ENCODE measurements at places on chromosomes 5 and 9.

- no peak for DNase-seq
These were observed 340.3 kb upstream of the CD180 start for GRCh38 chr5:67536866-67537265.

DNA sequence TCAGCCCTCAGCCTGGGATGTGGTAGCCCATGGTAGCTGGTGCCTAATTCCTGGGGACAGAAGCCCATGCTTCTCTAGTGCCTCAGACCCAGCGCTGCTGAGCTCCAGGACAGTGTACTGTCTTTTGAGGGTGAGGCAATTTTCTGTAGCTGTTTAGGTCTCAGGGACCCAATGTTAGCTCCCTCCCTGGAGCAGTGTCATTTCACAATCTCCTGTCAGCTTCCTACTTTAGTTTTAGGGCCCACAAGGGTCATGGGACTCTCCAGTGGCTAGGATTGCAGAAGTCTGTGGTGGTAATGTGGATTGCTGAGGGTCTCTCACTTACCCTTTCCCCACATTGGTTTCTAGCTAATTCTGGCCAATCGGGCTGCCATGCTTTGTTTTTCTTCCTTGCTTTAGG is 67.7 kb upstream of the CCL21 start:
- no peak for DNase-seq

DNA sequence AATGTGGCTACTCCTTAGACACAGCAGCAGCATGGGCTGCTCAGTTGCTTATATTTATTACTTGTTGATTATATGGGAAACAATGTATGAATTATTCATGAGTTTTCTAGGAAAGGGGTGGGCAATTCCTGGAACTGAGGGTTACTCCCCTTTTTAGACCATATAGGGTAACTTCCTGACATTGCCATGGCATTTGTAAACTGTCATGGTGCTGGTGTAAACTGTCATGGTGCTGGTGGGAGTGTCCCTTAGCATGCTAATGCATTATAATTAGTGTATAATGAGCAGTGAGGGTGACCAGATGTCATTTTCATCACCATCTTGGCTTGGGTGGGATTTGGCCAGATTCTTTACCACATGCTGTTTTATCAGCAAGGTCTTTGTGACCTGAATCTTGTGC is 734.6 kb upstream of the PTPRD start:
- no peak for DNase-seq

DNA sequence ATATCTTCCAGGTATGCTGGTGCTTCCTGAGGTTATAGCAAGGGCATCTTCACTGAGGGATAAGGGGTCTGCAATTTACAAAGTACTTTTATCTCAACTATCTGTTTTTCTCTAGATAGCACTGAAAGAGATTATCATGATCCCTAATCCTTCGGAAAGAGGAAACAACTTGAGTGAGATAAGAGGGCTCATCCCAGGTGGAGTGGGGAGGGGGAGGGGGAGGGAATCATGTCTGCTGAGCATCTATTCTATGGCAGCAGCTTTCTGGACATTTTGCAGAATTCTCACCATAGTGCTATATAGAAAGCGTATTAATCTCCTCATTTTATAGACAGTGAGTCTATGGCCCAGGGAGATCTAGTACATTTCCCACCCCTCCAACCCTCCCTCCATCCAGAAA is 5.9 kb downstream of the TNFSF15 start:
- no peak for DNase-seq

DNA sequence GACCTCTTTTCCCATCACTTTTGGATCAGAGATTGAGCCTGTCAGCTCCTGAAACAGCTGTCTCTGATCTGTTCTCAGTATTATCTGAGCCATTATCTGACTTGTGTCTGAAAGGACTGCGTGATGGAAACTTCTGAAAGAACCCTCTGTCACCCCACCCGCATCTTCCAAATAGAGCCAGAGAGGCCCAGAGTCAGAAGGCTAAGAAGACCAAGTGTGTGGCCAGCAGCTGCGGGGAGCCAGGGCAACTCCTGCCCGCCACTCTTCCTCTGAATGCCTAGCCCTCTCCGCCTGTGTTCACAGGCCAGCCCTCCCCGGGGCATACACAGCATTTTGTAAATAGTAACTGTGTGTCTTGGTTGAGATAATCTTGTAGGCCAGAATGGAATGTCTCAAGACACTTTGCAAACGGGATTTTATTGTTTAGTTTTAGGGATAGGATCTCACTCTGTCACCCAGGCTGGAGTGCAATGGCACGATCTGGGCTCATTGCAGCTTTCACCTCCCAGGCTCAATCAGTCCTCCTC is 92.7 kb downstream of the AOPEP start:
- DNase-seq, result no peak

DNA sequence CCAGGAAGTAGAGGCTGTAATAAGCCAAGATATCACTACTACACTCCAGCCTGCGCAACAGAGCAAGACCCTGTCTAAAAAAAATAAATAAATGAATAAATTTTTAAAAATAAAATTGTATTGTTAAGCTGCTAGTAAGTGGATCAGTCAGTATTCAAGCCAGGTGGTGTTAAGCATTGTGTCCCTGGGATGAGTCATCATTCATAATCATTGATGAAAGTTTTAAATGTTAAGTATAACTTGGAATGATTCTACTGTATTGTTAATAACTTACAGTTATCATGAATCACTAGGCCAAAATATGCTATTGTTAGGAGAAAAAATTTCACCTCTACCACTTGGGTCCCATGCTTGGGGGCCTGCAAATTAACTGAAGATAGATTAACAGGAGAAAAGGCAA is 38.2 kb downstream of the MED10 start:
- DNase-seq, result no peak
